EL (cell line): ENCODE measurements at places on chromosomes 1 and 21.
A peak's percentile ranks its signal among the peaks of the same experiment; 100 is the strongest.

DNA sequence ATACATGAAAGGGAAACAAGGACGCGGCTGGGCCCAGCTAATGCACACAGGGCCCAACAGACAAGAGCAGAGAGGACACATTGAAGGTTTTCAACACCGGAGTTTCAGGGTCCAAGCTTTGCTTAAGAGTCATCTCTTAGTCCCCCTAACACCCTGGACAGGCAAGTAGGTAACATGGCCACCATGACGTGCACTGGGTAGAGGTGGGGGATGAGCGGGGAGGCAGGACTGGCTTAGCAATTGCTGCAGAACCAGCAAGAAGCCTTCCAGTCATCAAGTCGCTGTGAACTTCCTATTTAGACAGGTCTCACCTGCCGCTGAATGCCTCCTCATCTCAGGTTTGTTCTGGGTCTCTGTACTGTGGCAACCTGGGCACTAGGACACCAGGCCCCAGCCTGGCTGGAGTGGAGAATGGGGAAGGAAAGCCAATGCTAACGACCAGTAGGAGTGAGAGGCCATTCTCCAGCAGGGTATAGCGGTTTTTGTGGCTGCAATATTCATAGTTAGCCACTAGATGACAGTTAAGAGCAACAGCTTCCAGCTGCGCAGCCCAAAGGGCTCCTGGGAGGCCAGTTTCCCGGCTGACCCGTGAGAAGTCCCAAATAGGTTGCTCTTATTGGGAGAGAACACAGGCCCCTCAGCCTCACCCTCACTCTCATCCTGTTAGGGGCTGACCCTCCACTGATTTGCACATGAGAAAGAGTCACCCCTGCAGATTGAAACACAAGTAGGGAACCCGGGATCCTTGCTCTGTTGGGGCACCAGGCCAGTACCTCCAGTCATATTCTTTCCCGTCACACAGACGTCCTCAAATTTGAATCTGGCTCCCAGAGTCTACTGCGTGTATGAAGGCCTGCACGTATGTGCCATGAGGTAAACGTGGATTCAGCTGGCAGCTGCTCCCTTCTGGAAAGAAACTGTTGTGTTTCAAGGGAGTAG lies 6.0 kb upstream of the PIGC start:
- DNase-seq = peak; percentile 69

- DNase-seq = no peak
Measured at GRCh38 chr1:174401075-174401474, 46.7 kb upstream of the GPR52 start.

DNA sequence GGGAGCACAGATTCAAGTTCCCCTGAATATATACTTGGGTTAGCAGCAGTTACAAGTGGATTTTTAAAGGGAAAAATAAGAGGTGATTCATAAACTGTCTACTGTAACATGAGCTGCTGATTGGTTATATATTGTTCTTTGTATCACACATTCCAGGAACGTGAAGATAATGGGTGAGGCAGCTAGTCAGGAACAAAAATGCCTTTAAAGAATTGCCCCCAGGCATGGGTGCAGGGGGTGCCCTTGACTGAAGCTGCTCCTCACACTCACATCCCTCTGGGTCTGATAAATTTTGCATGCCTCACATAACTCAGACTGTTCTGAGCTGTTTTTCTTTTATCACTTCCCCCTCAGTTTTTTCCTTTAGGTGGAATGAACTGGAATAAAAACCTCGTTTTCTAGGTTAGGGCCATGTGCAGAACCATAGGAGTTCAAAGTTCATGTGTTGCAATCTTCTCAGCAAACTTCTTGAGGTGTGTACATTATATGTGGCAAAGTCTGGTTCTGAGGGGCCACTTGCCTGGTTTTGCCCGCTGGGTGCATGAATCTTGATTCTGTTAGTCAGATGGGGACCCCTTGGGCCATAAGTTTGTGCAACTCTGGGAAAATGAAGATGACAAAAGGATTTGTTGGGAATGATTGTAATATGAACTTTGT lies 21.1 kb downstream of the TBX19 start:
- DNase-seq = peak; percentile 99

DNA sequence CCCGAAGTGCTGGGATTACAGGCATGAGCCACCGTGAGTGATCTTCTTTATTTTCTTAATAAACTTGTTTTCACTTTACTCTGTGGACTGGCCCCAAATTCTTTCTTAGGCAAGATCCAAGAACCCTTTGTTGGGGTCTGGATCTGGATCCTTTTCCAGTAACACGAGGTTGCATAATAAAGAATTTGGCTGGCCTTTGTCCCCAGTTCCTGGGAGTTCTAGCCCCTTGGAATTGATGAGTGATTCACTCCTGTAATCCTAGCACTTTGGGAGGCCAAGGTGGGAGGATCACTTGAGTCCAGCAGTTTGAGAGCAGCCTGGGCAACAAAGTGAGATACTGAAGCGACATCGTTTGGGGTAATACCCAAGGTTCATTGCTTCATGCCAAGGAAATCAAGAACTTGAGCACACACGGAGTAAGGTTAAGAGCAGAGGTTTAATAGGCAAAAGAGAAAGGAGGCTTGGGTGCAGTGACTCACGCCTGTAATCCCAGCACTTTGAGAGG lies 2.2 kb upstream of the TOMM20 start:
- no peak for DNase-seq

- DNase-seq = no peak
Measured at GRCh38 chr1:96772972-96773371, 51.4 kb downstream of the PTBP2 start.

GRCh38 chr1:150165622-150166612 lies 16.2 kb downstream of the PLEKHO1 start:
- DNase-seq = peak; percentile 66

GRCh38 chr1:150528196-150528595 lies 12.6 kb downstream of the FALEC start:
- DNase-seq = peak; percentile 77

- DNase-seq = no peak
Measured at GRCh38 chr1:228799924-228800323, 64.6 kb downstream of the RHOU start.

GRCh38 chr21:19228226-19228625 lies 824.6 kb upstream of the TMPRSS15 start:
- DNase-seq = no peak

DNA sequence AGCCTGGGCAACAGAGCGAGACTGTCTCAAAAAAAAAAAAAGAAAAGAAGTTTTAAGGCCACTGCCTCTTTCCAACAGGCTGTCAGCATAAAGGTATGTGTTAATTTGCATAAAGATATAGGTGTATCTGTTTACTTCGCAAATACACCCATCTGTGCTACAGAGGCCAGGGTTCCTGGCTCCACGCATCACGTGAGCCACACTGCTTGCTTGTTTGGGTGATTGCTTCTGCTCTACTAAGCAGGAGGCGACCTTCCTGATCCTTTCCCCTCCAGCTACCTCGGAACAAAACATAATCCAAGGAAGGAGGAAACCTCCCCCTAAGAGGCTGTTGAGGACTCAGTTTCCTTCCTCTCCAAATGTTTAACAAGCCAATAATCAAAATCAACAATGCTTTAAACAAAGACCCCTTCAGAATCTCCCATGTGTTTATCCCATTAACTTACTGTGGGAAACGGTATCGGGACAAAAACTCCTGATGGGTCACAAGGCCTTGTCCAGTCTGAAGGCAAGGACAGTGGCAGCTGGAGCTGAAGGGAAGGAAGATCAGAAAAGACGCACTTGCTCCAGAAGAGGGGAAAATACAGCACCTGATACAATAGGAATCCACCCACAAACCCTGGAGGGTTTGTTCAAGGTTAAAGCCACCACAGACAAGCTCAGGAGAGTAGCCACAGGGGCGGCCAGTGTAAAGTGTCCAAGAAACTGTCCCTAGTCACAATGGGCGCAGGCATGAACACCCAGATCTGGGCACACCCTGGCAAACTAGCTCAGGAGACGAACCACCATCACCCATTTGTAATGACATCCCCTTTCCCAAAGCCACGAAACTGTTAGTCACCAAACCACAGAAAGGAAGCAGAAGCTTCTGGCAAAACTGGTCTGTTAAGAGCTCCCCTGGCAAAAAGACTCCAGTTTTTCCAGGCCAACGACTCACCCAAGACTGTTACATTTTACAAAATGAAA lies 17.2 kb downstream of the CTNNBIP1 start:
- peak; percentile 88 for DNase-seq

DNA sequence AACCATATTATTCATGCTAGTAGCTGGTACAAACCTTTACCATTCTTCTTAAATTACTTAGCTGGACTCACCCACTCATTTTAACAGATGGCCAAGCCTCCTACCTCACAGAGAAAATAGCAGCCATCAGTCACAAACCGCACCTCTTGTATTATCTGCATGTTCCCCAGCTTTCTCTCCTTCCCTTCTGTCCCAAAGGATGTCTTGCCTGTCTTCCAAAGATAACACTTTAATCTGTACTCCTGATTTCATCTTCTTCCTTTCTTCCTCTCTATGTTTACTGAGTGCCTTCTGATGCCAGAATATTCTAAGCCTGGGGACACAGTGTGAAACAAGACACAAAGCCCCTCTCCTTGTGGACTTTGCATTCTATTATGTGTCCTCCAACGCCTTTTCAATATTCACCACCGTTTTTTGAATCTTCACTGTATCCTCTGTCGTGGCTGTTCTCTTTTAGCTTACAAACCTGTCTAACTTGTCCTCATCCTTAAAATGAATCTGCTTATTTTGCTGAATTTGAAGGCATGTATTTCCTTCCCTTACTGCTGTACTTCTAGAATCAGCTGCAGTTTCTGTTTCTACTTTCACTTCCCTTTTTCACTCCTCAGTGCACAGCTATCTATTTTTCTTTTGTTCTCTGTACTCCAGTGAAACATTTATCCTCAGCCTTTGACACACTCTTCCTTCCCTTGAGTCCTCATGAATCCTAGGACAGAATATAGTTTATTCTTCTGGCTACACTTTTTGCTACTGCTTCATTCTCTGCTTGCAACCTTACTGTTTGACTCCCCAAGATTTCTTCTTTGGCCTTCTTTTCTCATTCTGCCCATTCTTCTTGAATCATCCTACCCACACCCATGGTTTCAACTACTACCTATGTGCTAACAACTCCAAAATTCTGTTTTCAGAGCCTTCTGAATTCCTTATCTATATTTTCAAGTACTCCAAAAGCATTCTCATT lies 216.9 kb upstream of the SAMSN1 start:
- no peak for DNase-seq
